ENCODE measurements at places on chromosomes 13 and 19.

- DNase-seq, result no peak
Measured at GRCh38 chr13:45623516-45624090, 8.1 kb upstream of the ERICH6B start.

- no peak for DNase-seq
Measured at GRCh38 chr13:62747152-62747551, 1331.5 kb upstream of the PCDH20 start.

GRCh38 chr13:34611671-34612070 lies 330.4 kb upstream of the NBEA start:
- DNase-seq, result no peak

- DNase-seq, result no peak
Measured at GRCh38 chr13:32117701-32118100, 86.1 kb downstream of the FRY start.

DNA sequence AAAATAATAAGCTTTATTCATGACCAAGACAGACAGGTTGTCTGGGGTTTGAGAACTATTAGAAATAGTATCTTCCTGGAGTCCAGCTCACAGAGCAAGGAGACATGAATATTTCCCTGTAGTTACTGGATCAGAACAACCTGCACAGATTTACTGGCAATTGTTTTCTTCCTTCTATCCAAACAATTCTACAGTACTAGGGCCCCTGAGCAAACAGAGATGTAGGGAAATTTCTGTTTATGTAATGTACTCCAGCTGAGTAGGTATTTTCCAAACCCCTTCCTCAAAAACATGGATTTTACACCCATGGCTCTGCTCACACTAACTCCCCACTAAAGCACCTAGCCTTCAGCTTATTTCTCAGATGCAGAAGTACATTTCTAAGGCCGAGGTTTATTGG lies 557.6 kb downstream of the GPC6 start:
- no peak for DNase-seq

GRCh38 chr19:12788042-12788681 lies 3.1 kb upstream of the JUNB start:
- no peak for DNase-seq

DNA sequence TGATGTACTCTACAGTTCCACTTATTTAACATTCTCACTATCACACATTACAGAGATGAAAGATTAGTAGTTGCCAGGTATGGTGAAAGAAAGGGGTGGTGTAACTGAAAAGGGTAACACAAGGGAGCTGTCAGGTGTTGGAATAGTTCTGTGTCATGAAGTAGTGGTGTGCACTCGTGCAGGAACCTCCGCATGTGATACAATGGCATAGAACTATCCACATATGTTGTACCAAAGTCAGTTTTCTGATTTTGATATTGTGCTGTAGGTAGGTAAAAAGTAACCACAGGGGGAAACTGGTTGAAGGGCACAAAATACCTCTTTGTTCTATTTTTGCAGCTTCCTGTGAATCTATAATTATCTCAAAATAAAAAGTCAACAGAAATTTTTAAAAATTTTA lies 24.4 kb upstream of the RPL21 start:
- DNase-seq, result no peak

All from NCI-H446 (cell line).